PC-9 (cell line): ENCODE measurements at places on chromosomes 5 and 9.

- no peak overlapping the region for H3K27ac ChIP-seq
- no peaks in the 10 kb centered on the region for H3K4me1 ChIP-seq
- DNase-seq, result no peak
- no peaks in the 10 kb centered on the region for H3K36me3 ChIP-seq
- H3K27me3 ChIP-seq, result peaks cover 40% of the 10 kb centered on the region
Measured at GRCh38 chr9:127762111-127762676, 16.3 kb downstream of the SH2D3C start.

DNA sequence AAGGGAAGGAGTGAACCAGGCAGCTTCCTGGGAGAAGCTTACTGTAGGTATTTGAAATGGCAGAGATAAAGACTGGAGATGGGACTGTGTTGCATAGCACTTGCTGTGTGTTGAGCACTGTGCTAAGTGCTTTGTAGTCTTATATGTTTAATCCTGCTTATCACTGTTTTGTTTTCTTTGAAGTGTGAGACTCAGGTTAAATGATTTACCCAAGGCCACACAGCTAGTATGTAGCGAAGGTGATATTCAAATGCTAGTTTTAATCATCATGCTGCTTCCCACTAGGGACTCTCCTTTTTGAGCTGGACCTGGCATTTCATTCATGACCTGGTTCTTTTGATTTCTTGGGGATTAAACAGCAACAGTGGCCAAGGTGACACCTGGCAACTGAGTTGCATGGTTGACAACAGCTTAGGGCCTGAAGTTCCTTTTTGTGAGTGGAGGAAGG, 35.3 kb upstream of the SPRY4 start:
- H3K36me3 ChIP-seq, result no peaks in the 10 kb centered on the region
- peaks cover 80% of the 10 kb centered on the region for H3K4me1 ChIP-seq
- H3K27me3 ChIP-seq, result no peaks in the 10 kb centered on the region

GRCh38 chr9:129733632-129733953, 19.2 kb downstream of the PTGES start:
- no peak for DNase-seq
- no peaks in the 10 kb centered on the region for H3K36me3 ChIP-seq
- no peaks in the 10 kb centered on the region for H3K27me3 ChIP-seq
- no peak overlapping the region for H3K4me3 ChIP-seq

DNA sequence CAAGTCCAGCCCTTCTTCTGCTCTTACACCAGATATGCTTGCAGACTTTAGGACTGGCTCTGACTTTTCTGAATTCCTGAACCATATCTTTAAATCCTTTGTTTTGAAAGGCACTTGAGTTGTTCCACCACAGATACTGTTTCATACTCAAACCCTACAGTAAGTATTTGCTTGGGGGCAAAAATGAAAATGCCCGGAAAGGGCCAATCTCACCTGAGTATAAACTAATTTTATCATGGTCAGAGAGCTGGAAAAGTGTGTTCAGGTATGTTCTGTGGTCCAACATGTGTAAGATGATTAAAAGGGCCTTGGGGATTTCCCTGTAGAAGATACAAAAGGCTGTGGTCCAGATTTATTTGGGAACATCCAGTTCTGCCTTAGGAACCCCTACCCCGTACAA, 225.2 kb downstream of the MAN2A1 start:
- no peak overlapping the region for H3K27ac ChIP-seq
- no peaks in the 10 kb centered on the region for H3K36me3 ChIP-seq
- H3K4me1 ChIP-seq, result no peaks in the 10 kb centered on the region

- H3K27ac ChIP-seq, result no peak overlapping the region
- H3K4me1 ChIP-seq, result peaks cover 13% of the 10 kb centered on the region
- no peak for DNase-seq
Measured at GRCh38 chr5:73851471-73852181, 225.6 kb downstream of the ARHGEF28 start.

DNA sequence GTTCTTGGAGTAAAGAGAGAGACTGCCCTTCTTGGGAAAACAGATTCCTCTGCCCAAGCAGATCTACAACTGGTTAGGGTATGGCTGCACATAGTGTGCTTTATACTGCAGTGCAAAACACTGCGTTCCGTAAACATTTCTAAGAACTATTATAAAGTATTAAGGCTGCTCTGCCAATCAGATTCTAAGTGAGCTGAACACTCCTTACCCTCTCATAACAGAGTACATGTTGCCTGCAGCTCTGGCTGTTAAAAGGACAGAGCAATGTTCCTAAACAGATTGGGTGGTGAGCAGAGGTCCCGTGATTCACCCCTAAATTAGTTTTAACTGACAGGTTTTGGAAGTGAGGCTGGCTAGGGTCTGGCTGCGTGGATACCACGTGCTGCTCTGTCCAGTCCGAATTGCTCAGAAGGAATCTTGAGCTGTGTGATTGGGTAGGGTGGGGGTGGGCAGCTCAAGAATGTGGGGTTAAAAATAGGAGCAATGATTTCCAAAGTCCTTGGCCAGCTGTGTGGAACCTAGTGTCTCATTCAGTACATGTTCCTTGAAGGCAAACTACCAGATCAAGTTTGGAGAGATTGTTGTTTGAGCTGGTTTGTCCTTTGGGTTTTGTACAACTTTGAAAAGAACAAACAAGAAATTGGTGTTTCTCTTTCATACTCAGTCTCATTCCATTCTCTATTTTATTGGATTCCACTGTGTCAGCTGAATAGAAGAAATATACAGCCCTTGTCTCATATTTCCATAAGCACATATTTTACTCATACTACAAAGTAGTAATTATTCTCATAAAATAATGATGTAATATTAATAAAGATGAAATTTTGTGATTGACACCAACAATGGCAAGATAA, 497.6 kb upstream of the CD180 start:
- no peak for DNase-seq
- no peaks in the 10 kb centered on the region for H3K4me1 ChIP-seq
- H3K27me3 ChIP-seq, result no peaks in the 10 kb centered on the region
- H3K36me3 ChIP-seq, result no peaks in the 10 kb centered on the region
- H3K27ac ChIP-seq, result no peak overlapping the region

- H3K36me3 ChIP-seq, result no peaks in the 10 kb centered on the region
- no peak for DNase-seq
- no peak overlapping the region for H3K27ac ChIP-seq
- no peaks in the 10 kb centered on the region for H3K4me1 ChIP-seq
Measured at GRCh38 chr5:143992496-143992895, 178.0 kb downstream of the YIPF5 start.

DNA sequence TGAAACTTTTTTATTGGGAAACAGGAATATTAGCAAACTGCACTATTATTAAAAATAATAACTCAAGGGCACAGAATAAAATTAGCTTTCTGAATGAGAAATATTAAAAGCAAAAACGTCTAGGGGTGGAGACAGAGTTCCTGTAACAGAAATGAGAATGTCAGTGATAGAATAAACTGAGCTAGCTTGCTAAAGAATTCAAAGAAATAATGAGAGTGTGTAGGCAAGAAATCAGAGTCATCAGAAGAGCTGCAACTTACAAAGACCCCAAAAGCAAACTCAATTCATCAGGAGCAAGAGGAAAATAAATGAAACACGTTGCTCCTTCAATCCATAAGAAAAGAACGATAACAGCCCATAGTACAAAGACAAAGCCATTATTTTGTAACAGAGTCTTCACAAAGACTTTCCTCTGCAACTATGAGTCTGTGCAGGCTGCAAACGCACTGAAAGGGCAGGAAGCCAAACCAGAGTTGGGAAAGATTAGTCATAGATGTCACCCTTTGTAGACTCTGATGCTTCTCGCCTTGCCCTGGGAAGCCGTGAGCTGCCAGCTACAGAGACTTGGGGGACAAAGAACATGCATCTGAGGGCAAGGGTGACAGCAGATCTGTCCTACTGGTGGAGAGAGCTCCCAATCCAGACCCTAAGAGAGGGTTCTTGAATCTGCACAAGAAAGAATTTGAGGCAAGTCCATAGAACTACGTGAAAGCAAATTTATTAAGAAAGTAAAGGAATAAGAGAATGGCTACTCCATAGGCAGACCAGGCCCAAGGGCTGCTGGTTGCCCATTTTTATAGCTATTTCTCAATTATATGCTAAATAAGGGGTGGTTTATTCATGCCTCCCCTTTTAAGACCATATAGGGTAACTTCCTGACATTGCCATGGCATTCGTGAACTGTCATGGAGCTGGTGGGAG, 40.8 kb downstream of the SHC3 start:
- no peaks in the 10 kb centered on the region for H3K27me3 ChIP-seq
- peak; percentile 80 for DNase-seq
- H3K4me3 ChIP-seq, result no peak overlapping the region
- H3K4me1 ChIP-seq, result peaks cover 37% of the 10 kb centered on the region
- H3K27ac ChIP-seq, result peak overlapping the region; percentile 64

DNA sequence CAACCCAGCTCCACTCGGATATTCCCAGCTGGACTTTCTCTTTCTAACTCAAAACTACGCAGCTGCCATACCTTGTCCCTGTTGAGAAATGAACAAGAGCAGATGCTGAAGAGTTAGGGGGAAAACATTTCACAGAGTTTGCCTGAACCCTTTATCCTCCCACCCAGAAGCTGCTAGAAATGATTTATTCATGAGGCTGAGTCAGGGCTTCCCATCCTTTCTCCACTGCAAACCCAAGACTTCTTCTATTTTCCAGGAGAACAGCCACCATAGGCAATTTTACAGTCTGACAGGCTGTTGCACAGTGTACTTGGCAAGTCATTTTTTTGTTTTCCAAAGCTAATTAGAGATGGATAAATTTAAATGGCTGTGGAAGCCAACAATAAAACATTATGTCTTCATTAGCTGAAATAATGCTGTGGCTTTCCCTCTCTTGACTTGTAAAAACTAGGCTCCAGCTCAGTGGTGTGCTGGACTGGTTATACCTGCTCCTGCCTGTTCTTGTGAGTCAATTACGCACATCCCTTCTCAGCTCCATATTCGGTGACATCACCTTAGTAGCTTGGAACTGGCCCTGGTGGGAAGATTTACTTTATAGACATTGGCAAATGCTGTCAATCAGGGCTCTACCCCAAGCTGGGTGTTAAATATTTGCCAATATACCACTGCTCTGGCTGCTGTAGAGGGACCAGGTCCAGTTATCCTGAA, 71.9 kb downstream of the KIF4B start:
- no peak overlapping the region for H3K4me3 ChIP-seq
- no peak overlapping the region for H3K27ac ChIP-seq
- H3K36me3 ChIP-seq, result no peaks in the 10 kb centered on the region

GRCh38 chr5:39376293-39376714, 12.0 kb upstream of the C9 start:
- peak; percentile 63 for DNase-seq
- no peak overlapping the region for H3K27ac ChIP-seq
- H3K27me3 ChIP-seq, result no peaks in the 10 kb centered on the region
- no peaks in the 10 kb centered on the region for H3K4me1 ChIP-seq

GRCh38 chr5:137325721-137326120, 173.4 kb downstream of the SPOCK1 start:
- H3K36me3 ChIP-seq, result no peaks in the 10 kb centered on the region
- no peaks in the 10 kb centered on the region for H3K27me3 ChIP-seq
- H3K4me1 ChIP-seq, result no peaks in the 10 kb centered on the region
- no peak overlapping the region for H3K27ac ChIP-seq
- no peak overlapping the region for H3K4me3 ChIP-seq
- no peak for DNase-seq

- DNase-seq, result no peak
- no peak overlapping the region for H3K4me3 ChIP-seq
- H3K4me1 ChIP-seq, result no peaks in the 10 kb centered on the region
- H3K27me3 ChIP-seq, result peaks cover 64% of the 10 kb centered on the region
Measured at GRCh38 chr5:61734966-61735365, 402.9 kb downstream of the ZSWIM6 start.
